Stomach (tissue), 19 donors: ENCODE measurements at places on chromosomes 1 and 21.

DNA sequence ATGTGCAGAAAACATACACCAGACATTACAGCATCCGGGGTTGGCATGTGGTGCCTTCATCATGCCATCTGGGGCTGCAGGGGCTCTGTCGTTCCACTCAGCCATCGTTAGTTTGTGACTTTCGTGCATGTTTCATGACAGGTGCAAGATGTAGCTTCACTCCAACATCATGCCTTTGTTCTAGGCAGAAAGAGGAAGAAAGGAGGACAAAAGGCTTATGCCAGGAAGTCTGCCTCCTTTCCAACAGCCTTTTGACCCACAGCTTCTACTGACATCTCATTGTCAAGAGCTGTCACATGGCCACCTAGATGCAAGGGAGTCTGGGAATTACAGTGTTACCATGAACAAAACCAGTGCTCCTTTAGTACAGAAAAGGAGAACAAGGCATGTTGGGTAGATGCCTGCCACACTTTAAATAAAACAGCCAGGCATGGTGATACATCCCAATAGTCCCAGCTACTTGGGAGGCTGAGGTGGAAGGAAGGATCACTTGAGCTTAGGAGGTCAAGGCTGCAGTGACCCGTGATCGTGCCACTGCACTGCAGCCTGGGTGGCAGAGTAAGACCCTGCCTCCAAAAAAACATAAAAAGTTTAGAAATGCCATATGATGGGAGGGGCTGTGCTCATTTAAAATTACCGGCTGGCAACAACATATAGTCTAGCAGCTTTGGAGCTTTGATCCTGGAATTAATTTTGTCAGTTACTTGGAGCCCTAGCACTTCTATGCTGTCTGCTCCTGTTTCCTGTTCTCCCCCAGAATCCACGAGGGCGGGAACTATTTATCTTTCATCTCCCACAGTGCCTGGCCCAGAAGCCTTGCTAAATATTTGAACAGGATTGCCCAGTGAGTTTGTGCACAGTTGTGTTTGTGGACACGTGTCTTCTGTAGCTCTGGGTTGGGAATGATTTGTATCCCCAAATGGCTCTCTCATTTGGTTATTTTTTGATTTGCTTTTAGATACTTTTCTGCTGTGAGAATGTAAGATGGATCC, 7.4 kb downstream of the DOP1B start:
- peak overlapping the region; percentile 13 for H3K4me3 ChIP-seq
- H3K27me3 ChIP-seq = no peaks in the 10 kb centered on the region
- peak; percentile 67 for DNase-seq
- H3K27ac ChIP-seq = peak overlapping the region; percentile 72

DNA sequence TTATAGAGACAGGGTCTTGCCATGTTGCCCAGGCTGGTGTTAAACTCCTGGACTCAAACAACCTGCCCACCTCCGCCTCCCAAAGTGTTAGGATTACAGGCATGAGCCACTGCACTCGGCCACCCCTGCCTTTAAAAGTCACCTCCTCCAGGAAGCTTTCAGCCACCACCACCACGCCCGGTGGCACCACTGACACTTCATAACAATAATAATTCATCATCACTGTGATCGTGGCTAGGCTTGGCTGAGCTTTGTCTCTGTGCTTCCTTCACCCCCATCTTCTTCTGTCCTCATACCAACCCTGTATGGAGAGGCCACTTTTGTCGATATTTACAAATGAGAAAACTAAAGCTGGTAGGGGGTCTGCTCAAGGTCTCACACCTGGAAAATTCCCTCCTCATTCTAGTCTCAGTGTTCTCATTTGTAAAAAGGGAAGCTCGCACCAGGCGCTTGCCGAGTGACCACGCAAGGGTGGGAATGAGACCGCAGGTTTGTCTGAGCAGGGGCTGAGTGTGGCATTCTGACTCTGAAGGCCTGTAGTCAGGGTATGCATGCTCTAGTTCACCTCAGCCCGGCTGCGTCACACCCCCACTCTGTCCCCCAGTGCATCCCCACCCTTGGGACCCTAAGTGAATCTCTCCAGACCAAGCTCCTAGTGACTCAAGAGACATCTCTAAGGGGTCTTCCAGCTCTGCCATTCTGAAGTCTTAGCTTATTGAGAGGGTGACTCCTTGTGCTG, 12.9 kb upstream of the EPHA2 start:
- no peak for DNase-seq
- no peak overlapping the region for H3K4me3 ChIP-seq
- no peak overlapping the region for H3K27ac ChIP-seq
- peaks cover 8% of the 10 kb centered on the region for H3K27me3 ChIP-seq
- no peaks in the 10 kb centered on the region for H3K36me3 ChIP-seq

DNA sequence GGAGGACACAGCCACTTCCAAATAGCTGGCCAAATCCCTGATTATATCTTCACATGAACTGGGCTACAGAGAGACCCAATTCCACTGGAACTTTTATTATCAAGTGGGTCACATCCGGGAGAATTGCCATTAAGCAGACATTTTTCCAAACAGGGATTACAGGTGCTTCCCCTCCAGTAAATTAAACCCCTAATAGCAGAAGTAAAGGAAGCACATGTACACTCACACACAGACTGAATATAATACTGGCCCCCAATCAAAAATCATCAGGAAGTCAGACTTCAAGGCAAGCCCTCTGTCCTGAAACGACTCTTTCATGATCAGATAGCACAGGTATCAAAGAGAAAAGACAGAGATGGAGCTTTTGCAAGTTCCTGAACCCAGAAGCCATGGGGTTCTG, 118.6 kb upstream of the PPP2R5A start:
- H3K27ac ChIP-seq = no peak overlapping the region
- DNase-seq = peak; percentile 31
- H3K36me3 ChIP-seq = no peaks in the 10 kb centered on the region
- peaks cover 31% of the 10 kb centered on the region for H3K4me1 ChIP-seq
- no peaks in the 10 kb centered on the region for H3K27me3 ChIP-seq

DNA sequence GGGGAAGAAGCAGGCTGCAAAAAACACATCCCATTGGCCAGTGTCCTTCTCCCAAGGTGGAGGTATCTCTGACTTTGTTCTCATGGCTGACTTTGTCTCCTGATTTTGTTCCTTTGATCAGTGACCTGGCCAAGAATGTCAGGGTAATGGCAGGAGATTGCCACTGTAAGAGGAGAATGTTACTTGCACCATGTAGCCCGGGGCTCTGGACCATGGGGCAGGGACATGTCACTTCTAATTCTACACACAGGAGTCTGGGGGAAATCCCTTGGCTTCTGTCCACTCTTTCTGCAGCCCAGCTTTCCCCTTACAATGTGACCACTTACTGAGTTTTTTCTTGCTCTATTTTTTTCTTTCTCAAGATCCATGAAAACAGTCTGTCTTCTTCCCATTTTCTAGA, 87.7 kb upstream of the LRRN2 start:
- peaks cover 11% of the 10 kb centered on the region for H3K27me3 ChIP-seq
- no peak for DNase-seq
- H3K4me1 ChIP-seq = no peaks in the 10 kb centered on the region
- H3K36me3 ChIP-seq = no peaks in the 10 kb centered on the region

- H3K36me3 ChIP-seq = peaks cover 9% of the 10 kb centered on the region
- peaks cover 4% of the 10 kb centered on the region for H3K4me1 ChIP-seq
- DNase-seq = no peak
- H3K27ac ChIP-seq = no peak overlapping the region
Observed at GRCh38 chr1:245054507-245055270, 100.1 kb upstream of the KIF26B start.
